ENCODE measurements at places on chromosomes 3 and 15.
A peak's percentile ranks its signal among the peaks of the same experiment; 100 is the strongest.

- DNase-seq: no peak
Observed at GRCh38 chr3:150165396-150166094, 194.8 kb upstream of the PFN2 start.

DNA sequence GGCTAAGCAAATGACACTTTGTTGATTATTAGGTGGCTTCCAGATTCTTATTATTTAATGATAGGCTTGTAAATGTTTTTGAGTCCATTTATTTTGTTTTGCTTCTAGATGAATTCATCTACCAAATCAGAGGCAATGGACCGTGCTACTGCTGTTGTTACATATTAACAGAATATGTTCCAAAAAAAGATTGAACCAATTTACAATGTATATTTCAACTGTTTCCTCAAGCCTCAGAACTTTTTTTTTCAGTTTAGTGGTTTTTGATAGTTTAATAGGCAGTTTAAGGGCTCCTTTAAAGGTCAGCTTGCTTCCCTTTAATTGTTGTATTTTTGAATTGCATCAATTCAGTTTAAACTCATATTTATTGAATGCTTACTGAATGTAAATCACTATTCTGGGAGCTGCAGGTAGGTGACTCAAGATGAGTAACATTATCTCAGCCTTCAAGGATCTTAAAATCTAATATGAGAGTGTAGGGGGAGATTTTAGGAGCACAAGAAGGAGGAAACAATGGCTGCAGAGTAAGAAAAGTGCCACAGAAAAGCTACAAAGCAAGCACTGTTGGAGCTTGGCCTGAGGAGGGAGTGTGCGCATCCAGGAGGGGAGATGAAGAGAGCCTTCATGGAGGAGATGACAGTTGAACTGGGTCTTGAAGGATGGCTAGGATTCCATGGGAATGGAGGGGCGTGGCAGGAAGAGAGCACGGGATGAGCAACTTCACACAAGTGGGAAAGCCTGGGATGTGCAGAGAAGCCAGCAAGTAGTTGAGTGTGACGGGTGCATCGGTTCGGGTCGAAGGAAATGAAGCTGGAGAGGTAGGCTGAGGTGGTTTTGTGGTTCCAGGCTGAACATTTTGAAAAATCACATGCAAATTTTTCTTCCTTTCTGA, 14.7 kb downstream of the MAP2K1 start:
- DNase-seq: peak; percentile 45

DNA sequence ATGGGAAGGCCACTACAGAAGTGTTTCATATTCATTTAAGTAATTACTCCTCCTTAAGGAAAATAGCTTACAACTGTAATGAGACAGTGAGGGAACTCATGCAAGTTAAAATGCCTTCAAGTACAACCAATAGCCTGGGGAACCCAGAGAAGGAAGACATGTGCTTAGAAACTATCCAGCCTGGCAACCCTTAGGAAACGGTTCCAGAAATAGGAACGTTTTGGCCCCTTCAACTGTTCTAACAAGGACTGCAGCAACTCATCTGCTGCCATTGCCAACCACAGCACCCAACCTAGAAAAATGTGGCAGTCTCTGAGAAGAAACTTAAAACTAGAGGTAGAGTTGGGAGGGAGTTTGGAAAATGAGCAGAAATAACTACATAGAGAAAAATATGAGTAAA, 147.5 kb upstream of the STRIT1 start:
- no peak for DNase-seq

GRCh38 chr3:99532246-99532645, 106.1 kb upstream of the COL8A1 start:
- peak; percentile 80 for DNase-seq

DNA sequence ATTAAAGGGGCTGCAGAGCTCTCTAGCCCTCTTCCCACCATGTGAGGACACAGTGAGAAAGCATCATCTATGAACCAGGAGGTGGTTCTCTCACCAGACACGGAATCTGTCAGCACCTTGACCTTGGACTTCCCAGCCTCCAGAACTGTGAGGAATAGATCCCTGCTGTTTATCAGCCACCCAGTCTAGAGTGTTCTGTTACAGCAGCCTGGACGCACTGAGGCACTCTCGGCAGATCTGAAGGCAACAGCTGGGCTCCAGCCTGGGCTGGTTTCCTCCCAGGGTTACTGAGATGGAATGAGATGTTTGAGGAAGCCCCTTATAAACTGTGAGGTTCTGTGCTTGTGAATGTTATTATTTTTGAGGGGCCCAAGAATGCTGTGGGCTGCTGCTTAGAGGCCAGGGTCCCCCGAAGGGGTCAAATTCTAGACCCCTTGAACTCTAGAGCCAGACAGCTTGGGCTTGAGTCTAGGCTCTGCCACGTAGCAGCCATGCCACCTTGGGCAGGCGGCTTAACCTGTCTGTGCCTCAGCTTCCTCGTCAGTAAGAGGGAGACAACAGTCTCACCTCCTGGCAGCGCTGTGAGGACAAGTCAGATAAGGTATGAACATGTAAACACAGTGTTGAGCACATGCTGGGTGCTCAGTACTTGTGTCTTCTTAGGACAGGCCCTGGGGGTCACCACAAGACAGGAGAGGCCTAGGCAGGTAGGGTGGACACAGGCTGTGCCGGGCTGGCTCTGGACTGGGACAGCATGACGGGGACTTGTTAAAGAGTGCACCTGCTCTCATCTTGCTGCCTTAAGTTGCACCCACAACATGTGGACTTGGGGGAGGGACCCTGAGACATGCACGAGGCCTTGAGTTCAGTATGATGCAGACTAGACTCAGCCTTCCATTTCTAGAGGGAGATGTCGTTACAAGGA, 49.2 kb downstream of the MGLL start:
- no peak for DNase-seq

DNA sequence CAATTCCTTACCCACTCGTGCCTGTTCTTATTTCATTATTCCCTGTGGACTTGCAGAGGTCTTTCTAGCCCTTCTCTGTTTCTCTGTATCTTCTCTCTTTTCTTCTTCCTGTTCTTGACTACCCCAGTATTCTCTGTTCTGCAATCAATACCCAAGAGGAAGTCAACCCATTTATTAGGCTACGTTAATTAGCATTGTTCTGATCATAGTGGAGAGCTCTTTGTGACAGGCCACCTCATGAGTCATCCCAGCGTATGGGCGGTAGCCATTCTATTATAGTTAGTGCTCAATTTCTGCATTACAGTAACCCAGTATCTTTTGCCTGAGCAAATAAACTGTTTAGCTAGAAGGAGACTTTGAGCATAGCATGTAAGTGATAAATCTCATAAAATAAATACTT, 259.5 kb upstream of the GRM7 start:
- DNase-seq: no peak

DNA sequence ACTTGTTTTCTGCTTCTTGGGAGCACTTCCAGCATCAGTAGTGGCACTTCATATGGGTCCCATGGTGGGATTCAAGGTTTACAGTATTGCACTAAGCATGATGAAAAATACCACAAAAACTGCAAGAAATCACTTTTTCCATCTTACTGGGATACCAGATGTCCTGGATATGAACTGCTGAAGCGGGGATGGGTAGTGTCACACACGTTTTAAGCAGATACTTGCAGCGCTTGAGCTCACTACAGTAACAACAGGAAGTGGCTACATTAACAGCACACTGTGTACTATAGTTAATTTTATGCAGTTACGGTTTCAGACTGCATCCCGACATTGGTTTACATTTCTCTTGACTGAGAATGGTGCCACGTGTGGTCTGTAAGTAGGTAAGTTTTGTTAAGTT, 3.5 kb upstream of the ISG20 start:
- DNase-seq: no peak

DNA sequence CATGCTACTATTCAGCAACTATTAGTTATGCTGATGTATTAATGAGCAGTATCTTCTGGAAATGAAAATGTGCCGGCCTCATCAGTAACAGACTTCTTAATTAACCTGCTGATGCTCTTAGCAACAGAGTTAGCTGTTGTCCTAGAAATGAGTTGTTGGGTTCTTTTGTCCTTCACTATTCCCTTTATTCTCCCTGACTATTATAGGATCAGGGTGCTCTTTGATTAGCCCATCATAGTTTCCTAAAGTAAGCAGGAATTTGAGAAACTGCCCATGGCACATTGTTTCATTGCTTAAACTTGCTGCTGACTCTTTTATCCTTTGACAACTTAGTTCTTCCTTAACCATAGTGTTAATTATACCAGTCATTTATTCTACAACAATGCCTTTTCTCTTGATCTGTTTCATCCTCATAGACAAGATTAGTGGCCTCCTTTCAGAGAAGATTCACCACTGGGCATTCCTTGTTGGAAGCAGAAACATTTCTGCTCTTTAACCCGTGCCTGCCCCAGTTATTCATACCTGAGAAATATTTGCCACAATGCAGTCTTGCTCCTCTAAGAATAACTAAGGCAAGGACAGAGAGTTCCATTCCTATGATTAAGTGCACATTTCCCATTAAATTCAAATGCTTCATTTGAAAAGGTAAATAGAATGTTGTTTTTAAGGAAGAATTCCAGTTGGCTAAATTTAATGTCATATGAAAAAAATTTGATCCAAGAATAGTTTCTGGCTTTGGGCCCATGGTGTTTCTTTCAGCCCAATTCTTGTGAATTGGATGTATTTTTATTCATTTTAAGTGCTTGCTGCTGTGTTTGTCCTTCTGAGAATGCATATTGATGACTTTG, 573.3 kb upstream of the TBL1XR1 start:
- peak; percentile 35 for DNase-seq

DNA sequence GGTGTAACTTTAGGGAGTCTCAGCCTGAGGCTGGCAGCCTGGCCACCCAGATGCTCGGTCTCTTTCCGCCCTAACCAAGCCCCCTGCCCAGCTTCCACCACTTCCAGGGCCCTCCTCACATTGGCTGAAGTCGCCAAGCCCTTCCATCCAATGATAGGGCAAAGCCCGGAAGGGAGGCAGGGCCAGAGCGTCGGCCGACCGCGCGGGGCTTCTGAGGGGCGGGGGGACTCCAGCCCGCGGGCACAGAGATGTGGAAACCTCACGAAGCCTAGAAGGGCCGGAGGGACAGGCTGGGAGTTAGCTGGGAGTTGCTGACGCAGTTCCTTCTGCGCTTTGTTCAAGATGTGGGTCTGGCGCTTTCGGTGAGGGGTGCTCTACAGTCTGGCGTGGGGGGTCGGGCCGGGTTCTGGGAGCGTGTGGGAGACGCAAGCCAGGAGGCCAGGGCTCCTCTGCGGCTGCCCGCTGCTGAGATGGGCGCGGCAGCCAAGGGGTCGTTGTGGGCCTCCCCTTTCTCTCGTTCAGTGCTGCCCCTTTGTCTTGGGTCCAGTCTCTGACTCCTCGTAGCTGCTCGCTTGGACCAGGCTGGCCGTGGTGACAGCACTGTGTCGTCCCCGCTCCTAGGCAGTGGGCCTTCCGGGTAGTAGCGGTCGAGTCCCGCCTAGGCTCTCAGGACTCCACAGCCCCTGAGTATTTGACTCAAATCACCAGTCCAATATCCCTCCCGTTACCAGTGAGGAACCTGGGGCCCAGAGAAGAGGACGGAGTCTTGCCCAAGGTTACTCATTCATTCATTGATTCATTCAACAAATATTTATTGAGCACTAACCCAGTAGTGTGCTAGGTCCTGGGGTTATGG, at the start of gene ZNF660:
ZNF660 (plus strand) TSS at position 319 of the 856 bp plus-strand sequence. CDS start 9,230 bp downstream, outside the sequence.
- DNase-seq: peak; percentile 49

DNA sequence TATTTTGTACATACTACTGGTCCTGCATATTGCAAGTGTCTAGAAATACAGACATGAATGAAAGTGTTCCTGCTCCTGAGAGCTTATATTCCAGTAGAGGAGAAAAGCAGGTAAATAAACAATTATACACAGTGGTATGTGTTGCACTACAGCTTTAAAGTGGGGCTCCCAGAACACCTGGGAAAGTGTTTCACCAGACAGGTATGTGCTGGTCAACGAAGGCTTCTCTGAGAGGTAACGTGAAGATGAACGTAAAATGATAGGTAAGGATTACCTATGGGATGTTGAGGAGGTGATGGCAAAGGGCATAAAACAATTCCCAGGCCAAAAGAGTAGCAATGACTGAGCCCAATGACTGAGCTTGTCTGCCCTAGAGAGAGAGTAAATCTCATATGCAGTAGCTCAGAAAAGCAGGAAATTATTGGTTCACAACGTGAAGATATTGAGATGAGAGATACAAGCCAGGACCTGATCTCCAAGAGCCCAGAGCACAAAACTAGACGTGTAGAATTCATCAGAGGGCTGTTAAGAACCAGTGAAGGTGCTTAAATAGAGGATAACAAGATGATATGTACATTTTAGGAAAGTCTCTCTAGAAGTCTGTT, 459.1 kb upstream of the BCHE start:
- no peak for DNase-seq

DNA sequence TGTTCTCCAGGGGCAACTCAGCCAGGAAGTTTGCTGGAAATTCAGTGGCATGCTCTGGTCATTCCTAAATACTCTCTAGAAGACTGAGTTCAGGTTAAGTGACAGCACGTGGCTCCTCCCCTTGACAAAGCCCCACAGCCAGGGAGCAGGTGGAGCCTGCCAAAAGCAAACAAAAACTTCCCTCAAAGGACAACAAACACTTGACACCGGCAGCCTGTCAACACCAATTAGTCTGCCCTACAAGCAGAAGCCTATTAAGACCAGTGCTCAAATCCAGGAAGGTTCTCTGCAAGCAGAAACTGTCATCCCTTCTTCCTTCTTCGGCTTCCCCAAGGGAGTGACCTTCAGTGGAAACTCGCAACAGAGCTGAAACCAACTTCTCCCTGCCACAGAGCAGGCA, 5.0 kb downstream of the MEX3B start:
- no peak for DNase-seq

- peak; percentile 13 for DNase-seq
Observed at GRCh38 chr15:95693917-95694316, 636.6 kb upstream of the NR2F2 start.
